ENCODE measurements at places on chromosomes 16 and 17.

- no peak for DNase-seq
Observed at GRCh38 chr16:22726868-22727267, 87.1 kb upstream of the HS3ST2 start.

DNA sequence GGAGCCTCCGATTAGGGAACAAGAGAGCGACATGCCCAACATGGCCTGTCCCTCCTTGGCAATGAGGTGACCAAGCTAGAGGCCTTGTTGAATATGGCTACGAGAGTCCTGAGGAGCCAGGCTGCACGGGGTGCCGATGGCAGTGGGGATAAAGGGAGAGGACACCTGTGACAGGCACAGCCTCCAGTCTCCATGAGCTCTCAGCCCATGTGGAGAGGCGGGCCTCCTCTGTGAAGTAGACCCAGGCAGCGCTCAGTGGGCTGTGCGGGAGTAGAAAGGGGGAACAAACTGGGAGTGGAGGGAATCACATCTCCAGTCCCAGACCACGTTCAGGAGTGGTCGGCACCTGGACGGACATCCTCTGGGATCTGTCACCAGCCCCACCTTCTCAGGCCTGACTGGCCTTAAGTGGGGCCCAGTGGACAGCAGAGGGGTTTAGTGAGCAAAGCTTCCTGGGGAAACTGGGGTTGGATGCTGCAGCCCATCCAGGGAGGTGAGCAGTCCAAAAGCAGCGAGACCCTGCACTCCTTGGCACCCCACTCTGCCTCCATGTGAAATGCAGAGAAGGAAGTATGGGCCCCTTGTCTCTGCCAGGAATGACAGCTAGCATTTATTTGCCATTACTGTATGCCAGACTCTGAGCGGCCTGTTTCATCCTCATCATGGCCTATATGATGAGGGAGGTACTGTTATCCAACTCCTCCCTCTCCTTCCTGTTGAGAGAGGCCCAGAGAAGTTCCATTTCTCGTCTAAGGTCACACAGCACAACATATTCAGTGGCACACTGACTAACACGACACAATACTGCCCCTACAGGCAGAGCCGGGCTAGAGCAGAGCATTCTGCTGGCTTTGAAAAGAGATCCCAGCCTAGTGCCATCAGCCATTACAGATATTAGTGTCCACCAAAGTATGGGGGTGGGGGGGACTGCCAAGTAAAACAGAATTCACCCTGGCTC lies 4.5 kb upstream of the TMEM92 start:
- DNase-seq = peak; percentile 65

DNA sequence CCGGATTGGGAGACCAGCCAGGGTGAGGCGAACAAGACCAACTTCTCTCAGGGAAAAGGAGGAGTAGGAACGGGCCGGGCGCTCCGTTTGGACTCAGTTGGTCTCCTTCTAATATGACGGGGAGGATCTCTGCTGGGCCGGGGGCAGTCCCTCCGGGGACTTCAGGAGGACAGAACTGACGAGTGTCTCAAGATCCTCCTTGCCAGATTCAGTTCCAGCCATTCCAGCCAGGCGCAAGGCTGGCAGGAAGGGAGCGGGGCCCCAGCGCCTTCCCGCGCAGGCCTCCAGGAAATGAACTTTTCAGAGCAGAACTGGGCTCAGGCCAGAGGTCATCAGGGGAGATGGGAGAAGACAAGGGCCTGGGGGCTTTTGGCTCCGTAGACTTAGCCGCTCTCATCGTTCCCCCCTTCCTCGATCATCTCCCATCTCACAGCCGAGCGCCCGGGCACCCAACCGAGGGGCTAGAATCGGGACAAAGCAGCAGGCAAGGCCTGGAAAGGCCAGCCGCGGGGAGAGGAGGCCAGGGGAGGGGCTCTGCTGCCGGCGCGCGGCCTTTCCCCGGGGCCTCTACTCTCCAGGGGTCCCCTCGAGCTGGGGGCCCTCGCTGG lies 1.6 kb downstream of the ZNF423 start:
- peak; percentile 52 for DNase-seq

DNA sequence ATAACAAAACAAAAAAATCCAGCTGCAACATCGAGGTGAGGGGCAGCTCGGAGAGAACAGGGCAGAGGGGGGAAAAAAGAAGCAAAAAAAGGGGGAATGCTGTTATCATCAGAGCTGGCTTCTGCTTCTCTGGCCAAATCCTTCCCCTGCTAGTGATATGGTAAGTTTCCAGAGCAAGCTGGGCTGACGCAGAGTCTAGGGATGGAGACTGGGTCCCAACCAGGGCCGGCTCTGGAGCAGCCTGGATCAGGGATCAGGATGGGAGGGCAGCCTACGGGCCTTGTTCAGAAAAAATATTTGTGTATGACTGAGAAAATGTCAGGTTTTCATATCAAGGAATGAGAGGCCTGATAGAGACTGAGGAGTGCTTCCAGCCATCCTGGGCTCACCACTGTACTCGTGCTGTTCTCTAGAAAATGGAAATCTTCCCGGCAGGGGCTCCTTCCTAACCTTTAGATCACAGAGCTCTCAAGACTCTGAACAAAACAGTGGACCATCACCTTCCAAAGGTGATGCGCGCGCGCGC lies 726 bp upstream of the C1QTNF1 start:
- DNase-seq = no peak

DNA sequence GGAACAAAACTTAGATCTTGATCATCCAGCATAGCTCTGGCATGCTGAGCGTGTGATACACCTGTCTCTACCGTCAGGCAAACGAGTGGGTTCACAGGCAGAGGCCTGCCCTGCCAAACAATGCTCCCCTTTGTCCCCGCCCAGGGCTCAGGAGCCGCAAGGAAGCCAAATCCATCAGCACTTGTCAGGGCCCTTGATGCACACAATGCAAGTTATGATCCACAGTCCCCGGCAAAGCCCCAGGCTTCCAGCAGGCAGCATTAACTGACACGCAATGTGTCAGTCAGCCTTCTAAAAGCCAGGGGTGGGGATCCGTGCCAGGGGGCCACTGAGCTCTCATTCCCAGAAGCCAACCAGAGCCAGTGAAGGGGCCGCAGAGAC lies 460.9 kb downstream of the SLC39A11 start:
- no peak for DNase-seq

DNA sequence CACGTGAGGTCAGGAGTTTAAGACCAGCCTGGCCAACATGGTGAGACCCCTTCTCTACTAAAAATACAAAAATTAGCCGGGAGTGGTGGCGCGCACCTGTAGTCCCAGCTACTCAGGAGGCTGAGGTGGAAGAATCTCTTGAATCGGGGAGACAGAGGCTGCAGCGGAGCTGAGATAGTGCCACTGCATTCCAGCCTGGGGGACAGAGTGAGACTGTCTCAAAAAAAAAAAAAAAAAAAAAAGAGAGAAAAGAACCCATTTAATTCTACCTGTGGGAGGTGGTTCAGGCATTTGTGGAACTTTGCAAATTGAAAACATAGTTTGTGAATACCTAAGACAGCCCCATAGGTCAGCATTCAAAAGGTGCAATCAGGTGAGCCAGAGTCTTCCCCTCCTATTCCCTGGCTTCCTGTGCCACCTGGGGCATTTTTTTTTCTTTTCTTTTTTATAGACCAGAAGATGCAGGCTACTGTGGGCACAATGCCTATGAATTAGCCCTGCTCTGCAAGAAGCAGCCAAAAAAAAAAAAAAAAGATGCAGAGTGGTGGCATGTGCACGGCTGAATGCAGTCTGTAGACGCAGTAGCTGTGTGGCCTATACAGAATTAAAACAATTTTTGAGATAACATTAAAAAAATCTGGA lies 9.1 kb upstream of the SOCS3 start:
- no peak for DNase-seq

All from SK-N-DZ (cell line).